ENCODE measurements at places on chromosomes 3 and 15. TPM values are rescaled to one million over a fixed set of nuclear protein-coding genes. Genes with fewer than 3 reads are reported as not detected.

HTR3E gene
- not detected for total RNA-seq

TICRR gene
- total RNA-seq, result 6.2 TPM

KLHL40 gene
- total RNA-seq, result not detected

IQCF5 gene
- not detected for total RNA-seq

SCN10A gene
- not detected for total RNA-seq

ARGFX gene
- not detected for total RNA-seq

CILP gene
- total RNA-seq, result not detected

CEP19 gene
- total RNA-seq, result 1.3 TPM

ERC2 gene
- total RNA-seq, result 1.9 TPM

C3orf20 gene
- not detected for total RNA-seq

ZPLD1 gene
- total RNA-seq, result not detected

LSM3 gene
- 6.5 TPM for total RNA-seq

WDR5B gene
- total RNA-seq, result 4.9 TPM

ANKUB1 gene
- total RNA-seq, result not detected

RUBCN gene
- total RNA-seq, result 31.0 TPM

RBP2 gene
- not detected for total RNA-seq

GOLGA6A gene
- total RNA-seq, result not detected

FETUB gene
- total RNA-seq, result not detected

SLC12A1 gene
- total RNA-seq, result not detected

IL16 gene
- 0.98 TPM for total RNA-seq

NME9 gene
- total RNA-seq, result 0.65 TPM

C3orf49 gene
- total RNA-seq, result not detected

Data from vein endothelial cell (primary cell).